ENCODE measurements at places on chromosomes 1 and 21. TPM values are rescaled to one million over a fixed set of nuclear protein-coding genes. Genes with fewer than 3 reads are reported as not detected.

Gene FAM43B
- total RNA-seq, result not detected

Gene UMODL1
- total RNA-seq, result not detected

Gene OR2L3
- not detected for total RNA-seq

Gene BLACAT1
- total RNA-seq, result not detected

Gene PRRX1
- 0.32 TPM for total RNA-seq

Gene C1orf94
- total RNA-seq, result not detected

Gene CAMK1G
- total RNA-seq, result not detected

Gene TRIM67
- not detected for total RNA-seq

Gene GOLPH3L
- 12.8 TPM for total RNA-seq

Gene WNT2B
- 1.4 TPM for total RNA-seq

Gene C4BPA
- not detected for total RNA-seq

Gene ANGPTL3
- total RNA-seq, result not detected

Gene POU2F1
- total RNA-seq, result 6.7 TPM

Gene AADACL4
- total RNA-seq, result not detected

Gene TOR1AIP2
- total RNA-seq, result 70.5 TPM

Gene FCMR
- total RNA-seq, result not detected

Gene NTNG1
- 0.15 TPM for total RNA-seq

Gene CENPF
- total RNA-seq, result 52.4 TPM

Gene OR2T6
- not detected for total RNA-seq

Gene BATF3
- total RNA-seq, result 0.15 TPM

Gene ARMH1
- 0.46 TPM for total RNA-seq

Gene OR10J1
- total RNA-seq, result not detected

Gene CD247
- not detected for total RNA-seq

Gene TMEM59
- 199 TPM for total RNA-seq

Gene LEMD1
- total RNA-seq, result not detected

Gene CSMD2
- total RNA-seq, result 0.15 TPM

Gene ILDR2
- 0.61 TPM for total RNA-seq

Gene CFAP107
- total RNA-seq, result not detected

Gene LYPD8
- total RNA-seq, result not detected

Gene GRIK3
- not detected for total RNA-seq

Gene MROH9
- total RNA-seq, result not detected
